NCI-H526 (cell line): ENCODE measurements at places on chromosomes 3 and 15.

DNA sequence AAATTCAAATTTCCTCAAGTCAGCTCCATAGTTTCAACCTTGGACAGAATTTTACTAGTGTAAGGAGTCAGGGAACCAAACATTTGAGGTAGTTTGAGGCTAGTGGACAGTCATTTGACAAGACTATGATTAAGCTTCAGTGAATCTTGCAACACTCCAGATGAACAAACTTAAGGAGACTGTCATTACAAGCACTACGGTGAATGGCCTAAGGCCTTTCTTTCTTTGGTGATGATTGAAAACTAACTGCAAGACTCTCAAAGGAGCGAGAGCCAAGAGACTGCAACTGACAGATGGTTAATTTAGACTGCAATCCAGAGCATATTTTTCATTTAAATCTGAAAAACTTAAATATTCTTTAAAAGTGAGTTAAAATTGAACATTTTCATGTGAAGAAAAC lies 272.3 kb upstream of the NECTIN3 start:
- no peak for DNase-seq

GRCh38 chr3:64251019-64251418 lies 25.8 kb upstream of the PRICKLE2 start:
- DNase-seq = no peak

DNA sequence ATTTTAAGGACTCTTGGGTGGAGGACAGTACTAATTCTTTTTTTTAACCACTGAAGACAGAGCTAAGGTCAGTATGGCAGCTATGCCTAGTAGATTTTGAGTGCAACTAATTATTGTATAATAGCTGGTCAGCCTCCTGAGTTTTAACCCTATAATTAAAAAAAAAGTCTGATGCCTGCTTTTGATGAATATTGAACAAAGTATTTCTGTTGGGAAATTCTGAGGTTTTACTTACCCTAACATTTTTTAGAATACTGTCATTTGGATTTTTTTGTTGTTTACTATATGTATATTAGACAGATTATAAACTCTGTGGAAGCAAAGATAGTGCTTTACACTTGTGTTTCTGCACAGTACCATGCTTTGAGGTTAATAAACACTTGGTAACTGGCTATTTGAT lies 20.8 kb downstream of the TCF12 start:
- no peak for DNase-seq

DNA sequence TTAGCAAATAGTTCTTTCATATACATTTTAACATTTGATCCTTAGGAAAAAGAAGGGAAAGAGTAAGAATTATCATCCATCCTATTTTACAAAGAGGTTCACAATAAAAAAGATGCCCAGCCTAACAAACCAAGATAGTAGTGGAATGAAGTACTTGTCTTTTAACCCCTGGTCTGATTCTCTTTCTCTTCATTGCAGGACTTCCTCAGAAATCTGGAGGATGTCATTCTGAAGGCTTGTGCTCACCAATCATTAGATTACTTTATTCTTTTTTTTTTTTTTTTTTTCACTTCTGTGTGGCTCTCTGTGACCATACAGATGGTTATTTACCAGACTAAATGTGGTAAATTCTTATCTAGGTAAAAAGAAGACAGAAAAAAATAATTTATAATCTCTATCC lies 7.0 kb downstream of the HDGFL3 start:
- no peak for DNase-seq

GRCh38 chr15:70806992-70807712 lies 43.8 kb upstream of the UACA start:
- DNase-seq = no peak

- DNase-seq = no peak
These were observed 30.3 kb downstream of the SYNM start for GRCh38 chr15:99135194-99135593.

- no peak for DNase-seq
These were observed 62.2 kb downstream of the TLNRD1 start for GRCh38 chr15:81062937-81063336.

- no peak for DNase-seq
These were observed 21.8 kb downstream of the CCDC32 start for GRCh38 chr15:40543082-40543481.

DNA sequence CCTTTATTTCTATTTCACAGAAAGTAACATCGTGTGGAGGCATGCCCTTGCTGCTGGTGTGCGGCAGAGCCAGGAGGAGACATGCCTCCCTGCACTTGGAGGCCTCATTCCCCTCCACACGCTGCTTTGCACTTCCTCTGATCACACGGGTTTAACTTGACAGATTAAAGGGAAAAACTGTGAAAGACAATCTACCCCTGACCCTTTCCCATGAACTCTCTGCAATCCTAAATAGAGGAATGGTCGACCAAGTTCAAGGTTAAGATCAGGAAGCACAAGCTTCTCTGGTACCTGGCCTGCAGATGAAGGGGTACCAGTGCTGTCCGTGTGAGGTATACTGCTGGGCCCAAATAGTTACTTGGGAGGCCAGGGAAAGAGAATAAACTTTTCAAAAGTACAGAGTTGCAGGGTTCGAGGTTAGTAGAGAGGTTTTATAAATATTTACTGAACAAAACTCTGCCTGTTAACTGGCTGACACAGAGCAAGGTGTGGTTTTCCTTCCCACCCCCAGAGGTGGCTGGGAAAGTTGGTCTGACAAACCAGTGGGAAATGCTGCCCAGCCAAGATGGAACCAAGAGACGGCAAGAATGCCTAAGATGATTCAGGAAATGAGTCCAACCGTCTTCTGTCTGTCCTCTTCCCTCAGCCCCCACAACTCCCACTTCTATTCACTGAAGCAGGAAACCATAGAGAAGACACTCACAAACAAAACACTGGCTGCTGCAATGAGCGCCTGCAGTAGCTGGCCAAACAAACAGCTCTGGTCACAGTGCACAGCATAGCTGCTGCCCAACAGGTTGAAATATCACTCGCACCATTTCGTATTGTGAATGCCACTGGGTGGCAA lies 79.6 kb downstream of the IGF2BP2 start:
- DNase-seq = no peak

DNA sequence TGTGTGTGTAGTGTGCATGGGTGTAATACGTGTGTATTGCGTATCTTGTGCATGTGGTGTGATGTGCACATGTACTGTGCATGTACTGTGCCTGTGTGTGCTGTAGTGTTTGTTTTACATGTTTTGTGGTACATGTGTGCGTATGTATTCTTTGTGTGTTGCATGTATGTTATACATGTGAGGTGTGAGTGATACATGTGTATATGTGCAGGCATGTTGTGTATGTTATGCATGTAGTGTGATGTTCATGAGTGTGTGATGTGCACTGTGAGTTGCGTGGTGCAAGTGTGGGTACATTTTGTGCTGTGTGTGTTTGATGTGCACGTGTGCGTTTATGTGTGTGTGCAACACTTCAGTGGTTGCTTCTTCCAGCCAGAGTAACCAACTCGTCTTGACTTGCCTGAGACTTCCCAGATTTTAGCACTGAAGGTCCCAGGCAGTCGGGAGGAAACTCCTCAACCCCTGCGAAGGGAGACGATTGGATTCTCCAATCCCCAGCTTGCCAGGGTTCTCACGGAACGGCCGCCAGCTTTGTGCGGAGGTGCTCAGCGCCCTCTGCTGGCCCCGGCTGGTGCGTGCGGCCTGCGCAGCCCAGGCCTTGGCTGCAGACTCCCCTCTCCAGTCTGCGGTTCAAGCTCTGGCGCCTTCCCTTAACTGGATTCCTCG lies 3.6 kb downstream of the GALNT15 start:
- DNase-seq = no peak

DNA sequence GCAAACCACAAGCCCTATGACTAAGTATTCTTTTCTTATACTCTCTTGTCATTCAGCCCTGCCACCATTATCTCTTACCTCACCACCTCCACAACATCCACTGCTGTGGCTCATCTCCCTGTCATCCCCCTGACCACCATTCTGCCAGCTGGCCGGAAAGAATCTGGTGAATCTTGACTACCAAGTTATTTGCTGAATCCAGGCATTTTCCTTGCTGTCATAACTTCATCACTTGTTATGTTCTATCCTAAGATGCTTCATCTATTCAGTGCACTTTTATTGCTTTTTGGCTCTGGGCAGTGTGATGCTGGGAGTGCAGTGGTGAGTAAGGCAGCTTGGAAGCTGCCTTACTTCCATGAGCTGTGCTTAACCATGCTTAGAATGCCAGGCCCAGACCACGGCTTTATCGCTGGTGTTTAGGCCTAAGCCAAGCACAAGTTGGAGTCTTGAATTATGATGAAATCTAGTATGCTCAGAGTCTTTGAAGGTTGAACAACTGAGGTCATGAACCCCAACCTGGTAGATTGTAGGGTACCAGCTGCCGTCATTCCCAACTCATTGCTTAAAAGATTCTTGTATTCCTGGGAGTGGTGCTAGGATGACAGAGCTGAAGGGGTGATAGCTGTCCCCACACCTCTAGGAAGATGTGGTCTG lies 27.0 kb upstream of the APH1B start:
- no peak for DNase-seq
